Naive thymus-derived CD4-positive, alpha-beta T cell (primary cell): ENCODE measurements at places on chromosomes 6 and 20.

GRCh38 chr20:2972126-2972525 lies 71.3 kb upstream of the GNRH2 start:
- no peak overlapping the region for H3K4me3 ChIP-seq
- no peak for DNase-seq
- H3K36me3 ChIP-seq, result peaks cover 4% of the 10 kb centered on the region

DNA sequence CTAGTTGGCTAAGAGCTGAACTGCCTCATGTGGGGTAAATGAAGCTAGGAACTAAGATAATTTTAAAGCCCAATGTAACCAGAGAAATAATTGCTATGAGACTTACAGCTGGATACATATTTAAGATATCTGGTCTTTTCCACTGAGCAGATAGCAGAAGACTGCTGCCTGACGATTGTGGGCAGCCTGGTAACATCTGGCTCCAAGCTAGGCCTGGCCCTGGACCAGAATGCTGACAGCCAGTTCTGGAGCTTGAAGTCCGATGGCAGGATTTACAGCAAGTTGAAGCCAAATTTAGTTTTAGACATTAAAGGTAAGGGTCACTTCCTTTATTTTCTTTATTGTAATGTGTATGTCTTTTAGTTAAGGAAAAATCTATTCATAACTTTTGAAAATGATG lies 65.7 kb downstream of the RTN4IP1 start:
- H3K4me3 ChIP-seq, result no peak overlapping the region
- no peaks in the 10 kb centered on the region for H3K4me1 ChIP-seq
- no peak overlapping the region for H3K27ac ChIP-seq
- no peaks in the 10 kb centered on the region for H3K27me3 ChIP-seq
- H3K36me3 ChIP-seq, result peaks cover 4% of the 10 kb centered on the region

GRCh38 chr20:35104685-35105295 lies 12.2 kb upstream of the TRPC4AP start:
- H3K27ac ChIP-seq, result no peak overlapping the region
- H3K36me3 ChIP-seq, result no peaks in the 10 kb centered on the region
- no peaks in the 10 kb centered on the region for H3K4me1 ChIP-seq
- H3K27me3 ChIP-seq, result no peaks in the 10 kb centered on the region
- no peak for DNase-seq

- H3K4me1 ChIP-seq, result peaks cover 9% of the 10 kb centered on the region
- no peak overlapping the region for H3K4me3 ChIP-seq
- no peak for DNase-seq
- no peak overlapping the region for H3K27ac ChIP-seq
- H3K27me3 ChIP-seq, result no peaks in the 10 kb centered on the region
Measured at GRCh38 chr6:37641546-37641945, 56.1 kb downstream of the MDGA1 start.

DNA sequence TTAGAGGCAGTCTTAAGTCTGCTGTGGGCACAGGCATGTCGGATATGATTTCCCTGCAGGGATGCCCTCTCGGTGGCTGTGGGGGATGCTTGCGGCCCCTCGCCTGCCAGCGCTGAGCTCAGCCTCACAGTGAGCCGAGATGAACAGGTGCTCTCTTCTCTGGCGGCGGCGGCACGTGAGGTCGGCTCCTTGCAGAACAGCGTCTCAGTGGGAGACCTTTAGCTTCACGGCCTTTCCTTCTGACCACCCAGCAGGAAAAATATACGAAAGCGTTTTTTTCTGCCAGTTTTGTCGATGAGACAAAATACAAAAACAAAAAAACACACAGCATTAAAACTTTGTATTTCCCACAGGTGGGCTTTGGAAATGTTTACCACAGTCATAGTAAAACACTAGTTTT lies 23.6 kb downstream of the FOXA2 start:
- H3K4me3 ChIP-seq, result no peak overlapping the region
- no peak for DNase-seq
- H3K27ac ChIP-seq, result no peak overlapping the region
- no peaks in the 10 kb centered on the region for H3K36me3 ChIP-seq

GRCh38 chr6:39137245-39137644 lies 22.3 kb upstream of the SAYSD1 start:
- H3K27ac ChIP-seq, result no peak overlapping the region
- no peaks in the 10 kb centered on the region for H3K36me3 ChIP-seq
- DNase-seq, result no peak
- no peaks in the 10 kb centered on the region for H3K4me1 ChIP-seq

- H3K4me1 ChIP-seq, result no peaks in the 10 kb centered on the region
- no peaks in the 10 kb centered on the region for H3K27me3 ChIP-seq
- H3K36me3 ChIP-seq, result no peaks in the 10 kb centered on the region
- no peak for DNase-seq
- H3K4me3 ChIP-seq, result no peak overlapping the region
- H3K27ac ChIP-seq, result no peak overlapping the region
Measured at GRCh38 chr6:148573922-148574321, 172.9 kb upstream of the UST start.

DNA sequence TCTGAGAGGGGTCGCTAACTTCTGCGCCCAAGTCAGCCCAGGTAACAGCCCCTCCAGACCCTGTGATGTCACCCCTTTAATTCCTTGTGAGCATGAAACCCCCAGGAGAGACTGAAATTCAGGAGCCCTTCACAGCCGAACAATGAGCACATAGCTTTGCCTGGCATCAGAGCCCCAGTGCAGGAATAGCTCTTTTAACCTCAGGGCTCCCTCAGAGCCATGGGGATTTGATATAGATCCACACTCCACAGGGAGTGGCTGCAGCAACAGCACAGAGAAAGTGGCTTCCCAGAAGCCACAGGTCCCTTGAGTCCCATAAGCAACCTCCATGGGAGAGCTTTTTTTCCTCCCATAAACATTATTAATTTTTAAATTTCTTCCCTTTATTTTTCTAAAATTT lies 150.0 kb upstream of the MARCKS start:
- DNase-seq, result no peak
- no peak overlapping the region for H3K4me3 ChIP-seq
- no peaks in the 10 kb centered on the region for H3K36me3 ChIP-seq
- H3K4me1 ChIP-seq, result no peaks in the 10 kb centered on the region
- H3K27ac ChIP-seq, result no peak overlapping the region

- no peaks in the 10 kb centered on the region for H3K36me3 ChIP-seq
- no peak overlapping the region for H3K27ac ChIP-seq
- H3K4me3 ChIP-seq, result no peak overlapping the region
- H3K4me1 ChIP-seq, result peaks cover 12% of the 10 kb centered on the region
- no peak for DNase-seq
- H3K27me3 ChIP-seq, result no peaks in the 10 kb centered on the region
Measured at GRCh38 chr6:143099647-143100046, 39.0 kb downstream of the AIG1 start.

DNA sequence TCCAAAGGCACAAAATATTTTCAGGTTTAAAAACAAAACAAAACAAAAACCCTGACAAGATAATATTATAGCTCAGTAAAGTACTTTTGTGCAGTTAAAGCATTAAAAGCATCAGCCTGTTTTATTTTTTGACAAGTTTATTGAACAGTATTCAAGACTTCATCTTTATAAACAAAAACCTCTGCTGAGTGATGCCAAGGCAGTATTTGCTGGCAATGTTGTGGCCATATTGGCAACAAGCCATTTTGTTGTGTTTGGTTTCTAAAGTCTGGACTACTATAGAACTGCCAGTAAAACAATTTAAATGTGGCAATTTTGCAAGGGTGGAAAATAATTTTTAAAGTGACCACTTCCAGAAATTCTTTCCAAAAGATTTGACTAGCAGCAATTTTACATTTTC lies 15.9 kb downstream of the CPNE1 start:
- peaks cover 8% of the 10 kb centered on the region for H3K36me3 ChIP-seq
- no peak for DNase-seq
- H3K4me1 ChIP-seq, result peaks cover 15% of the 10 kb centered on the region
- H3K27me3 ChIP-seq, result no peaks in the 10 kb centered on the region

DNA sequence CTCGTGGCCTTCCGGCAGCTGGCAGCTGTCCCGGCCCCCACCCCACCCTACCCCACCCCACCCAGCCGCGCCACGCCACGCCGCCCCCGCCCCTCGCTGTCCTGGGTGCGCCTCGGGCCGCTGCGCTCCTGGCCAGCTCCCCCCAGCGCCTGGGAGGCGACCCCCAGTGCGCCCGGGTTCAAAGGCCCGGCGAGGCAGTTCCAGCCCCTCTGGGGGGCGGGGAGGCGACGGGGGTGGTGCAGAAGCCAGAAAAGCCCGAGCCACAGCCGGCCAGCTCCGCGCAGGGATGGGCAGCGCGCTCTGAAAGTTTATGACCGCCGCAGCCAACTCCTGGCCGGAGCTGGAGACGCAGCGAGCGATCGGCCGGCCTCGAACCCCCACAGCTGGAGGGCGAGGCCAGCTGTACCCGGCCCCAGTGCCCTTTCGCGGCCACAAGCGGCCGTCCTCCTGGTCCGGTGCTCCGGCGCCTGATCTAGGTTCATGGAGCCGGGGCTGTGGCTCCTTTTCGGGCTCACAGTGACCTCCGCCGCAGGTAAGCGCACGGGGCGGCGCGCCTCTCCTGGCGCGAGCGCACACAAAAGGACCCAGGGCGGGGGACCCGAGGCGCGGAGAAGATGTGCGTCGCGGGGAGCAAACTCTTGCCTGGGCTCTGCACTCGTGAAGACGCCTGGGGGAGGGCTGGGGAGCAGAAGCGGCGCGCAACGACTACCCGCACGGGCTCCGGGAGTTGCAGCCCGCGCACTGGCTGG lies at the start of gene EDN3:
EDN3 (plus strand) TSS at position 279 of the 749 bp plus-strand sequence; CDS start at position 481, 202 bp downstream.
- no peaks in the 10 kb centered on the region for H3K36me3 ChIP-seq
- DNase-seq, result no peak
- H3K27ac ChIP-seq, result no peak within 1 kb of the TSS
- H3K27me3 ChIP-seq, result peaks cover 3% of the 10 kb centered on the region

GRCh38 chr6:132604635-132605152 lies 15.2 kb upstream of the TAAR5 start:
- H3K36me3 ChIP-seq, result no peaks in the 10 kb centered on the region
- no peak overlapping the region for H3K27ac ChIP-seq
- H3K4me3 ChIP-seq, result no peak overlapping the region
- no peak for DNase-seq

DNA sequence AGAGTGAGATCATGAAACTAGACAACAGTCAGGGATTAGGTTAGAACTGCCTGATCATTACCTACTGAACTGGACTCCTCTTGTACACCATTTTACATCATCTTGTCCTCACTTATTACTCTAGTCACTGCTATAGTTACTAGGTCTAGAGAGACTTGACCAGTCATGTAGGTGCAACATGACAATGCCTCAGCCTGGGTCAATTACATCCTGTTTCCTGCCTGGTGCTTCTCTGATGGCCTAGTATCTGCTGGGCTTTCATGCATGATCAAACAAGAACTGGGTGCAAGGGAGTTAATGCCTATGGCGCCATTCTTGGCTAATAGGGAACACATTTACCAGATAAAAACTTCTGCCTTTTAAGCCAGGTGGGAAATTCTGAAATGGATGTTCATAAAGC lies 39.2 kb upstream of the MMS22L start:
- H3K27me3 ChIP-seq, result no peaks in the 10 kb centered on the region
- no peak overlapping the region for H3K4me3 ChIP-seq
- H3K4me1 ChIP-seq, result no peaks in the 10 kb centered on the region
- no peak for DNase-seq

- no peak for DNase-seq
- no peak overlapping the region for H3K4me3 ChIP-seq
- H3K36me3 ChIP-seq, result peaks cover 63% of the 10 kb centered on the region
- H3K27me3 ChIP-seq, result no peaks in the 10 kb centered on the region
- no peaks in the 10 kb centered on the region for H3K4me1 ChIP-seq
Measured at GRCh38 chr20:34862724-34863123, 9.9 kb downstream of the GGT7 start.

GRCh38 chr20:1623501-1624205 lies 3.8 kb upstream of the SIRPB1 start:
- DNase-seq, result no peak
- peaks cover 10% of the 10 kb centered on the region for H3K36me3 ChIP-seq
- H3K4me3 ChIP-seq, result no peak overlapping the region
- H3K4me1 ChIP-seq, result peaks cover 53% of the 10 kb centered on the region
- H3K27ac ChIP-seq, result no peak overlapping the region
- H3K27me3 ChIP-seq, result no peaks in the 10 kb centered on the region

DNA sequence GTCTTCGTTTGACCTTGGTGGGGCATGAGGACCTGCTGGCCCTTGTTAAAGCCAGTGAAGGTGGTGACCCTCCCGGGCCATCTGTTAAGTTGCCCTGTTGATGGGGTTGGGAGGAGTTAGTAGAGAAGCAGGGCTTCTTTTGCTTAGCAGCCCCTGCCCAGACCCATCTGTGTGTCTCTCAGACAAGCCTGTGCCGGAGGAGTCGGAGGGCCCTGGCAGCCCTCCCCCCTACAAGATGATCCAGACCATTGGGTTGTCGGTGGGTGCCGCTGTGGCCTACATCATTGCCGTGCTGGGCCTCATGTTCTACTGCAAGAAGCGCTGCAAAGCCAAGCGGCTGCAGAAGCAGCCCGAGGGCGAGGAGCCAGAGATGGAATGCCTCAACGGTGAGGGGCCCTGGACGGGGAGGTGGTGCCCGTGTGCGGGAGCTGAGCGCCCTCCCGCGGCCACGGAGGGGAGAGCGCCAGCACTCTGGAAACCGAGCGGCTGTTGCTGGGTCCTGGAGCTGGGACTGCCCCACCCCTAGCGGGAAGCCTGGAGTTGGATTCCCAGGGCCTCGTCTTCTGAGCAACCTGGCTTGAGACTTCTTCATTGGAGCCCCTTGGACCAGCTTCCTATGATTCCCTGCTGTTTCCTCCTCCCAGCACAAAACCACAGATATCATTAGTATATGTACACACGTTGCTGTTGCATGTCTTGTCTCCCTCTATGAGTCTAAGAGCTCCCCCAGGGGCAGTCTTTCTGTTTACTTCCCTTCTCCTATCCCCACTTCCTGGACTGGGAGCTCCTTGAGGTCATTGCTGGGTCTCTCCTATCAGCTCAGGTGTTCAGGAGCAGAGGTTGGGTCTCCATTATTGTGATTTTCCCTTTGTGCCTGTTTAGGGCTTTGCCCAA lies 27.6 kb upstream of the SRF start:
- H3K4me3 ChIP-seq, result peak overlapping the region; percentile 0
- H3K4me1 ChIP-seq, result peaks cover 21% of the 10 kb centered on the region
- peak; percentile 83 for DNase-seq
- H3K27me3 ChIP-seq, result no peaks in the 10 kb centered on the region

- H3K36me3 ChIP-seq, result no peaks in the 10 kb centered on the region
- no peaks in the 10 kb centered on the region for H3K4me1 ChIP-seq
- DNase-seq, result no peak
- H3K27me3 ChIP-seq, result no peaks in the 10 kb centered on the region
Measured at GRCh38 chr6:82954356-82954755, 111.3 kb downstream of the UBE3D start.
